ENCODE measurements at places on chromosomes 5 and 9. TPM values are rescaled to one million over a fixed set of nuclear protein-coding genes. Genes with fewer than 3 reads are reported as not detected.

The TMEM250 gene
- total RNA-seq: 37.5 TPM

The PCDHGB7 gene
- total RNA-seq: 0.65 TPM

The AQP3 gene
- 0.65 TPM for total RNA-seq

The DIRAS2 gene
- 4.8 TPM for total RNA-seq

The GOLGA2 gene
- total RNA-seq: 41.3 TPM

Data from epithelial cell of proximal tubule (primary cell).